ENCODE measurements at places on chromosomes 3 and 15.

- peak; percentile 53 for DNase-seq
These were observed 60.7 kb upstream of the CMTM8 start for GRCh38 chr3:32177702-32178198.

DNA sequence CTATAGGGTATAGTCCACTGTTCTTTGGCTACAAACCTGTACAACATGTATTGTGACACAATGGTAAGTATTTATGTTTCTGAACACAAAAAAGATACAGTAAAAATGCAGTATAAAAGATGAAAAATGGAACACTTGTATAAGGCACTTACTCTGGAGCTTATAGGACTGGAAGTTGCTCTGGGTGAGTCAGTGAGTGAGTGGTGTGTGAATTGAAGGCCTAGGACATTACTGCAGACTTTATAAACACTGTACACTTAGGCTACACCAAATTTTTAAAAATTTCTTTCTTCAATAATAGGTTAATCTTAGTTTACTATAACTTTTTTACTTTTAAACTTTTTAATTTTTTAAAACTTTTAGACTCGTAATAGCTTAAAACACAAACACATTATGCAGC, 10.5 kb upstream of the PDZRN3 start:
- no peak for DNase-seq

DNA sequence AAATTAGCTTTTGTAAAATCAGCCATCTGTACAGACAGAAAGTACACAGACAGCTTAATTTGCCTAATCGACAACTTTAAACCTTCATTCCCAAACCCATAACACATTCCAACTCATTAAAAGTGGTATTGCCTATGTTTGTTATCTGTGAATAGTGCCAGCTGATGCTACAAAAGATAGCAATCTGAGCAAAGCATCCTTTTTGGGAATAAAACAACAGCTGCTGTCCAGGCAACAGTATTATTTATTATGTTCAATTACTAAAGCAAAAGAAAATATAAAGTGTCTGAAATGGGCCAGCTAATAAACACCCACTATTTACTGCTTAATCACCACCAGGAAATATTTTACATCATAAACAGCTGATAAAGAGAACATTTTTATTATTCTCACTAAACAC, 134.8 kb upstream of the ABI3BP start:
- DNase-seq, result no peak

GRCh38 chr3:156050918-156051317, 69.5 kb upstream of the KCNAB1 start:
- no peak for DNase-seq

DNA sequence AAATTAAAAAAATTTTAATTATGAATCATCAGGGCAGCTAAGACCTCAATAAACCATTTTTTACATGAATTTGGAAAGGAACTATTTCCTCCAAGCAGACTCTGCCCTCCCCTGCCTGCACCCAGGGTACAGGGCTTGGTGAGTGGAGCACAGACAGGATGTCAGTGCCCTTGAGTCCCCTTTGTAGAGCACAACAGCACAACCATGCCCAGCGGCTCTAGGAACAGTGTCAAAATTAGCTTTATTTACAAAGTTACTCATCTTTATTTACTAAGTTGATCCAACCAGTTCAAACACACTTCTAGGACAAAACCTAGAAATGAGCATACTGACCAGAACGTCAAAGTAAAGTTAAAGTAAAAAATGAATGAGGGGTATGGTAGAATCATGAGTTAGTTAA, 90.6 kb upstream of the TSC22D2 start:
- no peak for DNase-seq

DNA sequence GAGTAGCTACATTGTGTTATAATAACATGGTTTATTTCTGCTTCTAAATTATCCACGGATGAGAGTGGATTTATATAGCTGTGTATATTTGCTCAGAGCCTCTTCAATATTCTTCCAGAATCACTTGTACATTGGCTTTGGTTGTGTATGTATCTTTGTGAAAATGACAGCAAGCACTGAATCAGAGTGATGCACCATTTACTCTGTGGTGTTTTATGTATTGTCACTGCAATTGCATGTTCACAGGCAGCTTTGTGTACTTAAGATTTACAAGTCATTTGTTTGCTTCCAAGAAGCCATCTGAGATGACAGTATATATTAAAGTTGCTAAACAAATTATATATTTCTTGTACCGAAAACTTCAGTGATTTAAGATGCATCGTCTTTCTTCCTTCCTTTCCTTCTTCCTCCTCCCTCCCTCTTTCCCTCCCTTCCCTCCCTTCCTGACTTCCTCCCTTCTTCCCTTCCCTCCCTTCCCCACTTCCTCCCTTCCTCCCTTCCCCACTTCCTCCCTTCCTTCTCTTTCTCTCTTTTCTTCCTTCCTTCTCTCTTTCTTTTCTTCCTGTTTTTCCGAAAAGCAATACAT, 362.3 kb upstream of the GOLIM4 start:
- DNase-seq, result no peak

All from activated CD4-positive, alpha-beta T cell treated with anti-CD3 and anti-CD28 coated beads, Interleukin-2, amount 50 U/mL, for 48 hours (primary cell).